Activated effector memory CD4-positive, alpha-beta T cell treated with anti-CD3 and anti-CD28 coated beads, Interleukin-2, amount 50 U/mL, for 16 hours (primary cell): ENCODE measurements at places on chromosomes 16 and 17.

GRCh38 chr17:9206741-9207332 lies 185.5 kb downstream of the NTN1 start:
- no peak for DNase-seq

DNA sequence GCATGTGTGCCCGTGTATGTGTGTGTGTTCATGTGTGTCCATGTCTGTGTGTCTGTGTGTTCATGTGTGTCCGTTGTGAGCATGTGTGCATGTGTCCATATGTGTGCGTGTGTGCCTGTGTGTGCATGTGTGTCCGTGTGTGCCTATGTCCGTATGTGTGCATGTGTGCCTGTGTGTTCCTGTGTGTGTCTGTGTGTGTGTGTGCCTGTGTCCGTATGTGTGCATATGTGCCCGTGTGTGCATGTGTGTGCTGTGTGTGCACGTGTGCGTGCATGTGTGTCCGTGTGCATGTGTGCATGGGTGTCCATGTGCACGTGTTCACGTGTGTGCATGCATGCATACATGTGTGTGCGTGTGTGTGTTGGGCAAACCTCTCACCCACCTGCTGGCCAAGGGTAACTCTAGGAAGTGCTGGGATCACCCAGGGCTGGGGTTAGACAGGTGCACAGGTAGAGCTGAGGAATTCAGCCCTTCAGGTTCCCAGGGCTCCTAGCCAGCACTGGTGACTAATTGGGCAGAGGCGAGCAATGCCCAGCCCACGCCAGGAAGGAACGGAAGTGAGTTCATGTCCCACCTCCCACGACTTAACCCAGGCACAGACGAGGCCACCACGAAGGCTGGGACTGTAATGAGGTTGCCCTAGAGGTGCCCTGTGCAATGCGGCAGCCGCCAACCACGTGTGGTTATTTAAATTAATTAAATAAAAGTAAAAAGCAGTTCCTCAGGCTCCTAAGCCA lies 8.2 kb upstream of the CSNK1D start:
- DNase-seq, result peak; percentile 87

- DNase-seq, result no peak
Measured at GRCh38 chr17:27356091-27356705, 62.3 kb downstream of the WSB1 start.

DNA sequence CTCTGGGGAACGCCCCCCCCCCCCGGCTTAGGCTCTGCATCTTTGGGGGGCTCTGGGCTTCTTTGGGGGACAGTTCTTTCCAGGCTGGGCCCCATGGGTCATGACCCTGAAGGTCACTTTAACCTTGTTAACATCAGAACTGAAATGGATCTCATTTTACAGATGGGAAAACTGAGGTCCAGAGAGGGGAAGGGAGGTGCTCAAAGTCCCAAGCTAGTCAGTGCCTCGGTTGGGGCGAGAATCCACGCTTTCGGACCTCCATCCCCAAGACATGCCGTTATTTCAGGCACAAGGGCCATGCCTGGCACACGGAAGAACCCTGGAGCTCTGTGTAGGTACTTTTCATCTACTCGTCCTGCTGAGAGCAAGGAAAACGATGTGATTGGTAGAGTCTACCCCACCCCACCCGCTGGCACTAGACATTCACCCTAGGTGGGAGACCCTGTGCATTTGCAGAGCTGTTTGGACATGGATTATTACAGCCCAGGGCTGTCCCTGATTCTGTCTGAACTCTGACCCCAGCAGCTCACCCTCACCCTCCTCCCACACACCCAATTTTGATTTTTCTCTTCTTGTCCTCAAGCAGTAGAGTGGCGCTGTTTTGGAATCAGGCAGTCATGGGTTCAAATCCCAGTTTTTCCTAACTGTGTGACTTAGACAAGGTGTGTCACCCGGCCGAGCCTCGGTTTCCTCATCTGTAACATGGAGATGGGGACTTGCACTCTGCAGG lies 155.1 kb upstream of the CDC42EP4 start:
- DNase-seq, result no peak

DNA sequence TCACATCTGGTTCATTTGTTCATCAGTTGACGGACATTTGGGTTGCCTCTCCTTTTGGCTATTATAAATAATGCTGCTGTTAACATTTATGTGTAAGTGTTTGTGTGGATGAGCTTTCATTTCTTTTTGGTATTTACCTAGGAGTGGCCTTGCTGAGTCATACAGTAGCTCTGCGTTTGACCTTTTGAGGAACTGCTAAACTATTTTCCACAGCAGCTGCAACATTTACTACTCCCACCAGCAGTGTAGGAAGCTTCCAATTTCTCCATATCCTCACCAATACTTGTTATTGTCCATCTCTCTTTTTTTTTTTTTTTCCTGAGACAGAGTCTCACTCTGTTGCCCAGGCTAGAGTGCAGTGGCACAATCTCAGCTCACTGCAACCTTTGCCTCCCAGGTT lies 20.7 kb upstream of the PLCG2 start:
- no peak for DNase-seq

- peak; percentile 64 for DNase-seq
Measured at GRCh38 chr17:55735731-55736405, 13.2 kb upstream of the TMEM100 start.

- no peak for DNase-seq
Measured at GRCh38 chr16:53111078-53111791, 56.4 kb downstream of the CHD9 start.

DNA sequence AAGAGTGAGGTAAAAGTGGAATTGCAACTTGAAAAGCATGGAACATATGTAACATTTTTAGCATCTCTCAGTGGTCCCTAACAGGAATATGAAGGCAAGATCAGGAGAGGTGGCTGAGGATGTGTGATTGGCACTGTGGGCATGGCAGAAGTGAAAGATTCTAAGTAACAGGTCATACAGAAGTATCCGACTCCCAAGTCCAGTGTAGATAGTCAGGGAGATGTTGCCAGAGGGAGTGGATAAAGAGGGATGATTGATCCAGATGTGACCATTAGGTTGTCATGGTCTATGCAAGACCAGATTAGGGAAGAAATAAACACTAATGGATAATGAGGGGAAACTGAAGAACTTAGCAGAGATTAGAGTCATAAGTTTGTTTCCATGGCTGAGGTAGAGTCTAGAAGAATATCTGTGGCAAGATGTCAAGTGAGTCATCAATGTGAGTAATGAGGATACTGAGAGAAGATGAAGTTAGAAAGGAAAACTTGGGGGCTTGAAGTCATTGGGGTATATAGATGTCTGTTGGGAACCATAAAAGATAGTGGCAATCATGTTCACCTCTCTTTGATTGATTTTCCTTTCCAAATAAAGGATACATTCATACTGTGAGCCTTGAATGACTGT lies 23.9 kb upstream of the CAPNS2 start:
- DNase-seq, result no peak

DNA sequence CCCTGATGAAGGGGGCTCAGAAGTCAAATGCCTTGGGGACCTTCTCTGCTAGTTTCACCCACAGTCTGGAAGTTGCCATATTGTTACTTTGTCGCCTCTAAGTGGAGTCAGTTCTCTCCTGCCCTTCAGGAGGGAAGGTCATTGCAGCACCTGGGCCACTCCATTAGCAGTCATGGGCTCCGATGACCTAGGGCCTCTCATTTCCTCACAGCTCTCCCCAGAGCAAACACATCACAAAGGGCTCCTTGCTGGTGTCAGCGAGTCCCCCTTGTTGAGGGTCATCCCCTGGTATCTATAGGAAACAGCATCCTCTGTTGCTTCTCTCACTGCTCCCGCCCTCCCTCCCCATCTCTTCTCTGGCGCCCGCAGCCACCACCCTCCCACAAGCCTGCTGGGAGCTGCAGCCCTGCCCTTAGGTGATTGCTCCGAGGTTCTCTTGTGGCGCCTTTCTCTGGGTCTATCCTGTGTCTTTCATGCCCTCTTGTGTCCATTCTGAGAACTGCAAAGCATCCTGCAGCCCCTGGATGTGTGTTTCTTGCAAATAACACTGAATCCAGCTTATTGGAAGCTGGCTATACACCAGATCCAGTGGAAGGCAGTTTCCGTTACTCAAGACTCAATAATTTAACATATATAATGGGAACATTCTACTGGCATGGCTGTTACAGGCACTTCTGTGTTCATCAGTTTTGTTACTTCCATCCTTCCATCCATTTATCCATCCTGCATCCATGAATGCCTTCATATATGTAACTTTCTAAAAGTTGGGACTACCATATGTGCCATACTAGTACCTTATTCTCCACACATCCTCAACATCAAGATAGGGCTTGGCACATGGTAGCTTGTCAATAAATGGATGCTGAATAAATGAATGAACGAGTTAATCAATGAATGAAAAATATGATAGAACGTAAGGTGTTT lies 21.2 kb downstream of the PDILT start:
- DNase-seq, result peak; percentile 64

GRCh38 chr17:47878203-47879027 lies 17.6 kb upstream of the SP2 start:
- no peak for DNase-seq

DNA sequence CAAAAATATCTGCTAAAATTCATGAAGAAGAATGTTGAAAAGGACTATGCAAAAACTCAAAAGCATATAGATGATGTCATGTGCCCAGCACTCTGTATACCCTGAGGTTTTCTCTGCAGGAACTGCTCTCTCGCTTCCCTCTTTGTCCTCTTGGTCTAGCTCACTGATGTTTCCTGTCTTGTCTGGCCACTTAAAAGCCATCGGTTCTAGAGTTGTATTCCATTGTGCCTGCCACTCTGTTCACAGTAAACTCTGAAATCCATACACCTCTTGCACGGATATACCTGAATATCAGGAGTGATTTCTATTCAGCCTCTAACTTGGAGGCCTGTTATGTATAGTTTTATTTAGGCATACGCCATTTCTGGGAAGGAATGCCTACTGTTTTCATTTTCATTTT lies 101.0 kb upstream of the CNTNAP4 start:
- DNase-seq, result no peak

- DNase-seq, result no peak
Measured at GRCh38 chr16:53773150-53773846, 69.3 kb downstream of the FTO start.

DNA sequence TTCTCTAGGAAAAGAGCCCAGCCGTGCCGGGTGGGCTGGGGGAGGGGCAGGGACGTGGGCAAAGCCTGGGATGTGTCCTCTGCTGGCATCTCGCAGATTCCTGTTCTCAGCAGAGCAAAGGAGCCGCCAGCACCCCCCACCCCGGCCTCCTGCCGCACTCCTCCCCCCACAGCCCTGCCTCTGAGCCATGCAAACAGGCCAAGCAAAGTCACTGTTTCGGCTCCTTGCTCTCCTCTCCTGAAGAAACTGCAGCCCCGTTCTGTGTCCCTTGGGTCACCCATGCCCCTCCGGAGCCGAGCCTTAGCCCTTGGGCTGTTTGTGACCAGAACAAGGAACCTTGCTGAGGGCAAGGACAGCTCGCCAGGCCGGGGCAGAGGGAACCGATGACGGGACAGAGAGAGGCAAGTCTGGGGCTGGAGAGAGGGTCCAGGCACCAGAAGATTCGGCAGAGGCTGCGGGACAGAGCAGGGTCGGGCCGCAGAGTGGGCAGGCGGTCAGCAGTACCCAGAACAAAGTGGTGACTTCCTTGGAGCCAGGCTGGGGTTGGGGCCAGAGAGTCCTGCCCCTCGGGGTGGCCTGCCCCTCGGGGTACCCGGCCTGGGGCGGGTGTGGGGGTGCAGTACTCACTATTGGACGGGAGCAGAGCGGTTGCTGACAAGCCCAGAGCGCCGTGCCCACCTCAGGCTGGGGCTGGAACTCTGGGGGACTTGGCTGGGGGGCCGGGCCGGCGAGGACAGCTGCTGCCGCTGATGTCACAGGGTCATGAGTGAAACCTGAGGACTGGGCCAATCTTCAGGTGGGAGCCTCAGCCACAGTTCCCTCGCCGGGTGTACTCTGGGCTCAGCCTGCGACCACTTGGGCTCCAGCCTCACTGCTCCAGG lies 9.2 kb upstream of the PRR29 start:
- no peak for DNase-seq

DNA sequence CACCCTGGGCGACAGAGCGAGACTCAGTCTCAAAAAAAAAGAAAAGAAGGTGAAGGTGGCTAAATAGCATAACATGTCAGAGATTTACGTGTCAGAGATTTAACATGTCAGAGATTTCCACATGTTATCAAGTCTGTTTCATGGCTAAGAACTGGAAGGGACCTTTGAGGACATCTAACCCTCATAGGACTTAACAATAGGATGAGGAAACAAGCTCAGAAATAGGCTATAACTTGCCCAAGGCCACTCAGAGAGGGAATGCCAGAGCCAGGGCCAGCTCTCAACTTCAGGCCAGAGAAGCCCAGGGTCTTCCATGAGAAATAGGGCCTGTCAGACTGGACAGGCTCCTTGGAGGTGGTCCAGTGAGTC lies 26.8 kb upstream of the ZNF629 start:
- no peak for DNase-seq

- no peak for DNase-seq
Measured at GRCh38 chr17:3678821-3679530, 10.4 kb downstream of the EMC6 start.

DNA sequence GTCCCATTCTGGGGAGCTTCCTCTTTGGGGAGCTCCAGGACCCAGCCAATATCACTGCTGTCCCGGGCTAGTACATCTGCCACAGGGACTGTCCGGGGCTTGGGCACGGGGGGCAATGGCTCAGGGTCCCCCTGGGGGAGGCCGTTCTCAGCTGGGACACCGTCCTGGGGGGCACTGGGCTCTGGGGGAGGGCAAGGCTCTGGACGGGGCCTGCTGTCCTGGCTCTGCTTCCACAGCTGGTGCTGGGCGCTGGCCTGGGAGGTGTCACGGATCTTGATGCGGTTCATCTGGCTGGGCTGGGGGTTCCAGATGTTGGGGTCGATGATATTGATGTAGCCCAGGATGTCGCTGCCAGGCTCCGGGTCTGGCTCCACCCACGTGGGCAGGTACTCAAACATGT lies 26.1 kb downstream of the SLC5A10 start:
- DNase-seq, result no peak

DNA sequence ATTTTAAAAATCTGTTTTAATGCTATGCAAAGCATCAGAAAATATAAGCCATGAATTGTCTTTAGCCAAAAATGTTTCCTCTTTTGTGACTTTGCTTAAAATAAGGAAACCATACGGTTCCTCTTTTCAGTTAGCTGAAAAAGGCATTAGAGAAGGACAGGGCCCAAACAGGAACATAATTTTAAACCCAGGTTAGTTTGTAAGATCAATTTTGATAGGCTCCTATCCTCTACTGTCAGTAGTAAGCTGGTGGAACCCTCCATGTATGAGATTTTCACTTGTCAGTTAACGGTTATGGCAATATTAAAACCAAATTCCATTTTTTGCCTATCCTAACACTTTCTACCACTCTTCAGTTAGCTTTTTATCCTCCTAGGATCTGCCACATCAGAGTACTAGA lies 4.3 kb downstream of the EVI2B start:
- DNase-seq, result no peak

GRCh38 chr17:34121311-34121710 lies 133.8 kb upstream of the CCL2 start:
- DNase-seq, result no peak

GRCh38 chr17:44212507-44213402 lies 6.7 kb downstream of the UBTF start:
- DNase-seq, result no peak

- DNase-seq, result no peak
Measured at GRCh38 chr16:896261-897199, 74.3 kb downstream of the LMF1 start.
